ENCODE measurements at places on chromosomes 2 and 18.

DNA sequence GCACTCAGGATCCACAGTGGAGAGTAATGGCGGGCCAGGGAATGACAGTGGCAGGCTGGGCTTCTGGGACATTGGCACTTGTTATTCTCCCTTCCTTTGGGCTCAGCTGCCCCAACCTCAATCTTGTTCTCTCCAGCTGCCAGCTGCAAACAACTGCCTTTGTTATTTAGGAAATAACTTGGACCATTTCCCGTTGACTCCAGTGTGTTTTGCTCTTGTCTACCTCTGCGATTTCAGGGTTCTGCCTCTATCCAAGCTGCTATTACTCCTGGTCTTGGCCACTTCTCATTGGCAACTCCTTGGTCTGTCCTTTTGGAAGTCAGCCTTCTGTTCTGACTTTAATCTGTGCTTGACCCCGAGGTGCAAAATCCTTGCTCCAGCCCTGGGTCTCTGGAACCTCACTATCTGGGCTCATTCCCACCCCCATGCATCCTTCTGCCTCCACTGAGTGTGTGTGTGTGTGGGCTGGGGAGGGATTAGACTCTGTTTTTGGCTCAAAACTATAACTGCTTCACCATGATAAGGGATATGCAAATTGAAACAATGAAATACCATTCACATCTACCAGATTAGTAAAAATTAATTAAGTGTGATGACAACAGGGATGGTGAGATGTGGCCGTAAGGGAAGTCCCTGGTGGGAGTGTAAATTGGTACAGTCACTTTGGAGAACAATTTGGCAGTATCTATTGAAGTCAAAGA is 134.1 kb upstream of the CXCR4 start:
- DNase-seq = no peak

GRCh38 chr18:12651651-12652050 is 6.3 kb downstream of the SPIRE1 start:
- DNase-seq = no peak

DNA sequence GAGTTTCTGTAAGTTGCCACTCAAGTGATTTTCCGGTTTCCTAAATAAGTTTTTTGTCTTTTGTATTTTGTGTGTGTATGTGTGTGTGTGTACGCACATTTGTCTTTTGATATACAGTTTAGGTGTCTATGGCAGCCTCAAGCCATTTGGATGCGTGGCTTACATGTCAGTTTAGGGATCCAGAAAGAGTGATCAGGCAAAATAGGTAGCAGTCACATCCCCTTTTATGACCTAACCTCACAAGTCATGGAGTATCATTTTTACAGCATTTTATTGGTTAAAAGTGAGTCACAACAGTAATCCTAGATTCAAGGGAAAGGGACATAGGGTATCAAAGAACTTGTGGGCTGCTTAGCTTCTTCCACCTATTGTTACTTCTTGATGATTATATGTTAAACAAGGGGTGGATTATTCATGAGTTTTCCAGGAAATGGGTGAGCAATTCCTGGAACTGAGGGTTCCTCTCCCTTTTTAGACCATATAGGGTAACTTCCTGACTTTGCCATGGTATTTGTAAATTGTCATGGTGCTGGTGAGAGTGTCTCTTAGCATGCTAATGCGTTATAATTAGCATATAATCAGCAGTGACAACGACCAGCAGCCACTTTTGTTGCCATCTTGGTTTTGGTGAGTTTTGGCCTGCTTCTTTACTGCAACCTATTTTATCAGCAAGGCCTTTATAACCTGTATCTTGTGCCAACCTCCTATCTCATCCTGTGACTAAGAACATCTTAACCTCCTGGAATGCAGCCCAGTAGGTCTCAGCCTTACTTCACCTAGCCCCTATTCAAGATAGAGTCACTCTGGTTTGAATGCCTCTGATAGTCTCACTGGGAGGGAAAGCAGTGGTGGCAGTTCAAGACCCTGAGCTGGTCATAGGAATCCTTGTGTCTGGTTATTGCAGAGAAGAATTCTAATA is 8.6 kb upstream of the SOCS6 start:
- DNase-seq = no peak

- DNase-seq = no peak
Observed at GRCh38 chr18:957829-958228, 53.2 kb downstream of the ADCYAP1 start.

DNA sequence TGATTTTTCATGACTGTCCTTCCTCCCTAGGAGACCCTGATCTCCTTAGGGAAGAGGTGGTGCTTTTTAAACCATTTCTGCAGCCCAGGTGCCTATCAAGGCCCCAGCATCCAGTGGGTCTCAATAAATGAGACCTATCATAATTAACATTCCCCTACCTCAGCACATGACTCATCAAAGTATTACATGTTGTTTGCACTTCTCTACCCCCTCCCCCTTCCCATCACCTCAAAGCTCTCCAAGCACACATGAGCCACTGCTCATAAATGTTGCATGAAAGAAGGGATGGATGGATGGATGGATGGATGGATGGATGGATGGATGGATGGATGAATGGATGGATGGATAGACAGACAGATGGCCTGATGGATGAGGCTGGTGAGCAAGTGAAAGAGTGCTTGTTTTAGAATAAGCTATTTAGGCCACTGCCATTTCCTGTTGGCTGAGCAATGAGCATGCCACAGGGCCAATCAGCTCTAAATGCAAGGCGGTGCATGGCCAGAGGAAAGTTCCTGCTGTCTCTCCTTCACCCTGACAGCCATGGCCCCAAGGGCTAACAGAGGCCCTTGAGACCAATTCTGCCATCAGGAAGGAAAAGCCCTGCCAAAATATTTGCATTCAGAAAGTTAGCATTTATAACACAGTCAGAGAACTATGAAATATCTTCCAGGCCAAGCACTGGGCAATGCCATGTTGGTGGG is 20.9 kb upstream of the STEAP3 start:
- no peak for DNase-seq

DNA sequence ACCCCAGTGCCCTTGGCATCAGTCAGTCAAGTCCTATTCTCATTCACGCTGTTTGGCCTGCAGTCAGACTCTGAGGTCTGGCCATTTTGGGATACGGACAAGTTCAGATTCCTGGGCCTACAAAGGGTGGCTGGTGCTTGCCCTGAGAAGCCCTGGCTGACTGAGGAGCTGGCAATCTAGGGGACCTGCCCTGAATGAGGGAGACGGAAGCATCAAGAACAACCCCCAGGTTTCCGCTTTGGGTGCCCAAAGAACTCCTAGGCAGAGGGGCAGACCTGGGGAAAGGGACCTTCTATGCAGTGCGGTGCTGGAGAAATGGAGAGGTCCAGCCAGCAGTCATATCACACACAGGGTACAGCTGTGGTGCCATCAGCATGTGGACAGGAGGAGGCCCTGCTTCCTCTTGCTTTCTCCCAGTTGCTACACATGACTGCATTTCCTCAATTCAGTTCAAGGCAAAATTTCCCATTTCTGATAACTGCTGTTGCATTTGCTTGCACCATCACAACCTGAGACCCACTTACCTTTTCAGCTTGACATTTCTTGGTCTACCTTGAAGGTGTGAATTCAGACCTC is 70.9 kb upstream of the LGALSL start:
- DNase-seq = no peak

DNA sequence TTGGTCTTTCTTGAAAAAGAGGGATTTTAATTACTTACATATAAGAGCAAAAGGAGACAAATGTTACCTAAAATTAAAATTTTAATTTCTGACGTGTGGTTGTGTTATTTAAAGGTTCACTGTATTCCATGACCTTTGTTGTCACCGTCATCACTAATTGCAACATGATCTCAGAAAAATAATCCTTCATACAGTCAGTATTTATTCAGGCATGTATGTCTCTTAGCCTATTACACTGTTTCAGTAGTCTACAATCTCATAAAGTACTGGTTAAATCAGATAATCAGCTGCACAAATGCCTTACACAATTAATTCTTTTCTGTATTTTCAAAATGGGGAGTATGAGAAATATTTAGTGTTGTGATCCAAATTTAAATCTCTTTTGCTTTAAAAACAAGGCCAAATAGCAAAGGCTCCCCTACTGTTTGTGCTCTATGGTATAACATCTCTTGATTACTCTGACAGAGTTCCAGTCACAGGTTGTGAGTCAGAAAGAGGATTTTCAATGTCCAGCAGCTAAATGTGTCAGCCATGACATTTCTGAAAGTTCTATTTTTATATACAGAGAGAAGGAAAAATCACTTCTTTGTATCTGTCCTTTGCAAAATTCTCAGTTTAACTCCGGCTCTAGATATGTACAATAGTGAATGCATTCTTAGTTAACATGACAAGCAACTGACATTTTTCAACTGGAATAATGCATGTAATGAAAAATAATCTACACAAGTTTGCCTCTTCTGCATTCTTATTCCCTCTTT is 184.0 kb downstream of the FIGN start:
- DNase-seq = no peak

DNA sequence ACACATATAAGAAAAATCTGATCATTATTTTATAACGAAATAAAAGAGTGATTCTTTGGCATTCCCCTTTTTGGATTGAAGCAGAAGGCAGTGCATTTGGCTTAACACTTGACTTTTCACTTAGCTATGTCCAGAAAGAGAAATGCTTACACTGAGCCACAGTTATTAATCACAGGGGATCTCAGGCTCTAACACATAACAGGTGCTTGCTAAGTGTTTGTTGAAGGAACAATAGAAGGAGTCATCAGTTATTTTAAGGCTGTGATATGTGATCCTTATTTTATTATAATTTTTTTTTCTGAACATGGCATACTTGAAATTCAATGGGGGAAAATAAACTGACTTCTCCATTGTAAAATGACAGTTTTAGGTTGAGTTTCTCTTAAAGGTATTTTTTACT is 209.5 kb downstream of the UBE2E3 start:
- no peak for DNase-seq

GRCh38 chr2:10405448-10405847 is 42.7 kb downstream of the ODC1 start:
- peak; percentile 37 for DNase-seq

DNA sequence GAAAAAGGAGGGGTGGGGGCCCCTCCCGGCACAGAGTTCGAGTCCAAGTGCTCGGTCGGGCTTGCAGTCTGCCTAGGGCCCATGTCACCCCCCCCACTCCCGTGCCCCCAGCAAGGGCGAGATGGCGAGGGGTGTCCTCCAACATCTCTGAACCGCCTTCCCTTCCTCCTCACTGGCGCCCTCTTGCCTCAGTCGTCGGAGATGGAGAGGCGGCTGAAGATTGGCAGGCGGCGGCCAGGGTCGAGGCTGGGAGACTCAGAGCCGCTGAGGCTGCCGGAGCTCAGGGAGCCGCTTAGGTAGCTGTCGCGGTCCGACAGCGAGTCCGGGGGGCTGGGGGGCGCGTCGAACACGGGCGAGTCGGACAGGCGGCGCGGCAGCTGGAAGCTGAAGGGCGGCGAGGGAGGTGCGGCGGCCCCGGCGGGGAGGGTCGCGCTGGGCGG is 2.3 kb downstream of the ZFP36L2 start:
- peak; percentile 66 for DNase-seq
